ENCODE measurements at places on chromosomes 2 and 18.

GRCh38 chr2:188570370-188570769, 278.7 kb downstream of the GULP1 start:
- no peak for DNase-seq

- no peak for DNase-seq
Measured at GRCh38 chr2:5479265-5479928, 212.8 kb upstream of the SOX11 start.

DNA sequence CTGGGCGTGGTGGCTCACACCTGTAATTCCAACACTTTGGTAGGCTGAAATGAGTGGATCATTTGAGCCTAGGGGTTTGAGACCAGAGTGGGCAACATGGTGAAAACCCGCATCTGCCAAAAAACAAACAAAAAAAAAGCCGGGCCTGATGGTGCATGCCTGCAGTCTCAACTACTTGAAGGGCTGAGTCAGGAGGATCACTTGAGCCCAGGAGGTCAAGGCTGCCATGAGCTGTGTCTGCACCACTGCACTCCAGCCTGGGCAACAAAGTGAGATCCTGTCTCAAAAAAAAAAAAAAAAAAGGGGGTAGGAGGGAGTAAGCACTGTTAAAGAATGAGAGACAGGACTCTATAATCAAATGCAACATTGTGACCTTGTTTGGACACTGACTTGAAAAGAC, 54.6 kb downstream of the HDLBP start:
- no peak for DNase-seq

- no peak for DNase-seq
Measured at GRCh38 chr18:6370886-6371635, 43.6 kb downstream of the L3MBTL4 start.

DNA sequence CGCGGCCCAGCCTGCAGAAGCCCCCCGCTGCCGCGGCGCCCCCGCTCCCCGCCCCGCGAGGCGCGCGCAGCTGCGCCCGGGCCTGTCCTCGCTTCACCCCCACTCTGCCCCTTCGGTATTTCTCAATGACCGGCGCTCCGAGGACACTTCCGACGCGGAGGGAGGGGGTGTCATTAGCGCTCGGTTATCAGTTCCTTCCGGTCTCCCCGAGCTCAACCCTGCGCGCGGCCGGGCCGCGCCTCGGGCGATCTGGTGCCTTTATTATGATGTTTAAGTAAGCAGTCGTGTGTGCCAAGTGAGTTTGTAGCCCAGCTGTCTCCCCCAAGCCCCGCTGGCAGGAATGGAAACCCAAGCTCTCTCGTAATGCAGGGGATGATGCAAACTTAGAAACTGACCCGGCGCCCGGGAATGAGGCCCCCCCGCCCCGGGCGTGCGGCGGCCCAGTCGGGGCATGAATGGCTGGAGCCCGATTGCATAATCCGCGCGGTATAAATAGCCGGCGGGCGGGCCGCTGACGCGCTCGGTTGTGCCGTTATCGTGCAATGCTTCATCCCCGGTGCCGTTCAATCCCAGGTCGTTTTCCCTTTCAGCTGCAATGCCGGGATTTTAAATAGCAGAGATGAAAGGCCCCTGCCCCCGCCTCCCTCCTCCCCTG, 3.9 kb upstream of the SPRED2 start:
- no peak for DNase-seq

- DNase-seq: no peak
Measured at GRCh38 chr2:12606472-12607000, 110.2 kb upstream of the TRIB2 start.

DNA sequence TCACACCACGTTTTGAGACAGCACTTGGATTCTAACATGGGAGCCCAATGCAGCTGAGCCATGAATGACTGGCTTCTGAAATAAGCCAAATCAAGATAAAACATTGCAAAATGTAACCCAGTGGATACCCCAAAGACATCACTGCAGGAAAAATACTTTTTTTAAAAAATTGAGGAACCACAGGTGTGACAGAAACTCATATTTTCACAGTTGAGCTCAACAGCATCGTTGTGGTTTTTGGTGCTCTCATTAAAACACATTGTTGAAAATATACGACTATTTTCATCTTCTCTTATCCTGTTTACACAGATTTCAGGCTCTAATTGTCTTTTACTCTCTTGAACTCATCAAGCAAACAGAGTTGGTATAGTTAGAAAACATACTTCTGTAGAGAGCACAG, 429.3 kb upstream of the VRK2 start:
- no peak for DNase-seq

DNA sequence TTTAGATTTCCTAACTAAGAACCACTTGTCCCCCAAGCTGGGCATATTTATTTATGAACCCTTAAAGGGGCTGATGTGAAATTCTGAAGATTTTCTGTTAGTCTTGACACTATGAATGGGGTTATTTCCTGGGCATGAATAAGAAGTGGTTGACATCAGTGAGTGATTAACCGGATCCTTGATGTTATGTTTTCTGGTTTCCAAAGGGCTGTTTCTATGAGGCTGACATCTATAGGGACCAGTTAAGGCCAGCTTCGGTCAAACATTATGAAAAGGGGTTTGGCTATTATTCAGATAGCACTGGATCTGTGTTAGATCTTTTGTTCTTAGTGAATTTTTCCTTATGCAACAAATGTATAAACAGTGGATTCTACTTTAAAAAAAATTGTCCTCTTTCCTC, 443.7 kb upstream of the SPRED2 start:
- DNase-seq: no peak

DNA sequence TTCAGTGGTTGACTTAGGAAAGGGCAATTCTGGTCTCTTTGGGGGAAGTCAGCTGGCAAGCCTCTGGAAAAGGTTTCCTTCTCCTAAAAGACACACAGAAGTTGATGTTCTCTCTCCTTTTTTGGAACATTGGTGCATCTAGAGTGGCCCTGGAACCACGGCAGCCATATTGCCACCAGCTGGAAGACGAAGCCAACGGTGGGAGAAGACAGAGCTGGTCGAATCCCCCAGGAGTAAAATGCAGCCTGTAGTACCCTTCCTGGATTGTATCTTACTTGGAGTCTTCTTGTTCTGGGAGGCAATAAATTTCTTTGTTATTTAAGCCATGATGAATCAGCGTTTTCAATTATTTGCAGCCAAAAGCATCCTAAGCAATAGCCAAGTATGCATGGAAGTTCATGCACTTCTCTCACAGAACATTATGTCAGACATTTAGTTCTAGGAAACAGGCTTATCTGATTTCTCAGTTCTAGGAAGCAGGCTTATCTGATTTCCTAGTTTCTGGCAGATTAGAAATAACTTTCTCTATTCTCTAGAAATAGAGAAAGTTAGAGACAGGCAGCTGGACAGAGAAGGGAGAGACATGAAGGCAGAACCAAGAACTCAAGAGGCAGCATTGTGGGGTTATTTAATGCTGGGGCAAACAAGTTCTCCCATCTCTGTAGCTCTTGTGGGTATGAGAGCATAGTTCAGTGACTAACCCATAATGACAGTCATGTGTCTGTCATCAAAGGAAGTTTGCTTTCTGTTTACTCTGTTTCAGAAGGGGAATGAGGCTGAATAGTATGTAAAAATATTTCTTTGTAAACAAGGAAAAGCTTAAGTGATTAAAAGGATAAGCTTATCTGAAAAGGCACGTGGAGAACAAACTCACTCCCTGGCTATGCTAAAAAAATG, 40.5 kb upstream of the NABP1 start:
- DNase-seq: no peak

DNA sequence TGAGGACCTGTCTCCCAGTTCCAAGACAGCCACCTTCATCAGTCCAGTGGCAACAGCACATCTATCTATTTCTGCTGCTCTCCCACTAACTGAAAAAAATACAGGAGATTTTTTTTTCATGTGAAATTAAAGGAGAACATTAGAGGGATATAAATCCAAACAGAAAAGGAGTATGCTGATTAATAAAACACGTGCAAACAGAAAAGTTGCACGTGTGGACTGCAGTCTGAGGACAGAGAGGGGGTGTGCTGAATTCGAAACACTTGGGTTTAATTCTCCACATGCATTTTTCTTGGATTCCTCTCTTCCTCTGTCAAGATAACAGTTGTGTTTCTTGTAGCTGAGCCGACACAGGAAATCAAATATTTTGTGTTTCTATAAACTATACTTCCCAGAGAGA, 113.4 kb downstream of the CYRIA start:
- DNase-seq: no peak

DNA sequence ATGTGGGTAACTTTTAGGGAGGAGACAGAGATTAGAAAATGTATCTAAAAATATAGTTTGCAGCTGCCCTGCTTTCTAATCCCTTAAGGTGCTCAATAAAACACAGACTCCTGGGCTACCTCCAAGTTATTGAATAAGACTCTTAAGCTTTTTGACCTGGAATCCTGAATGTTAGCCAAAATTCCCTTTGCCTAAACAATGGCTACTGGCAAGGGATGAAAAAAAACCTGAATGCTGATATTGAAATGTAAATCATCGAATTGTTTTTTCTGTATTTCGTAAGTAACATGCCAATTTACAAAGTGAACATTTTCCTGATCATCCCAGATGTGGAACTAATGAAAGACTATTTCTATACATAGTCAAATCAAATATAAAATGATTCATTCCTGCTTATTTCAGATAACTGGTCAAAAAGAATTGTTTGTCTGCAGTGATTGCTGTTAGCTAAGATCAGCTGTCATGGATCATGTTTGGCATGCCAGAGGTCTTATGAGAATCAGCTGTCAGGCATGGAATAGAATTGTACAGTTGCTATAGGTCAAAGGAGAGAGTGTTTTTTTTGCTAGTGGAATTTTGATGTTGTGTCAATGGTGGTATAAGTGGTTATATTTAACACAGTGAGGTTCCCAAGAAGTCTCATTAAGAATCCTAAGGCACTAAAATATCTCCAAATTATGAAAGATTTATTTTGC, 363.6 kb upstream of the CWC22 start:
- DNase-seq: no peak

DNA sequence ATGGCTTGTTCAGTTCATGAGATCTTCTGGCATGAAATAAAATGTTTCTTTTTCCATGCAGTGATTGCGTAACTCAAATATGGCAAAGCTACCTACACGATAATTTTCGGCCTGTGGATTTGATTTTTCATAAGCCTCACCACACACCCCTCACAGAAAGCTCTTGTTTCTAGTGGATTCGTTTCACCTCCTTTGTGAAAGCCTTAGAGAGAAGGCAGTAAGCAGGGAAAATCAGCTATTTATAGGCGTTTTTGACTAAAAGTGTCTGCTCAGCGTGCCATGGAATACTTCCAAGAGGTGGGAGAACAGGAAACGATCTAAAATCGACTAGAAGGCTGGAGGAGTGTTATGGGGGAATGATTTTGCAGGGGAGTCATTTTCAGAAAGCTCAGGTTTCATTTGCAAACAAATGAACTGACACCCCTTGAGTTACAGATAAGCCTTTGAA, 417.9 kb downstream of the TGIF1 start:
- no peak for DNase-seq

DNA sequence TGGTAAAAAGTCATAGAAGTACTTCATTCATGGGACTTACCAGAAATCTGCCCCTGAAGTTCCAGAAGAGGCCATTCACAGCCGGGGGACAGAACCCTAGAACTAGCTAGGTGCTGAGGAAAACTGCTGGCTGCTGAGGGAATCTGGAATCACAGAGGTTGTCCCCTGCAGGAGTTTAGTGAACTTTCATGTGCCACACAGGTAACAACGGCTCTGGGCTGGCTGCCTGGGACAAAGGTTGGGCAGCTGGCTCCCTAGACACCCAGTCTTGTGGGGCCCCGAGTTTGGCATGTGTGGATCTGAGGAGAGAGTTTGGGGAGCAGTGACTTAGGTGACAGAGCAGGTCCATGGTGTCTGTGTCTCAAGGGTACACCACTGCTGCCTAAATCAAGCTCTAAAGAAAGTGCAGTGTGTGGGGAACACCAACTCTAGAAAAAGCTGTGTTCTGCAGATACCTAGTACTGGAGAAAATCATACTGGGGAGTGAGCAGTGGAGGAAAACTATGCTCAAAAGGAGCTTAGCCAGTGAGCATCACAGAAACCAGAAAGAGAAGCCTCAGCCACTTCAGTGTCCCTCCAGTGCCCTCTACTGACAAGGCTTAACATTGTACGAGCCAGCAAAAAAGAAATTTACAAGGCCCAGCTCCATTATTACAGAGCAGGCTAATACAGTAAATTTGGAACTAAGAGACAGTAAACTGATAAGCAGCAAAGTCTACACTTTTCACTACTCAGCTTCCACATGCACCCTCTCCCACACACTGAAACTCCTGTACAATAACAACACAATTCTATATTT, 15.2 kb downstream of the GALNT3 start:
- no peak for DNase-seq

DNA sequence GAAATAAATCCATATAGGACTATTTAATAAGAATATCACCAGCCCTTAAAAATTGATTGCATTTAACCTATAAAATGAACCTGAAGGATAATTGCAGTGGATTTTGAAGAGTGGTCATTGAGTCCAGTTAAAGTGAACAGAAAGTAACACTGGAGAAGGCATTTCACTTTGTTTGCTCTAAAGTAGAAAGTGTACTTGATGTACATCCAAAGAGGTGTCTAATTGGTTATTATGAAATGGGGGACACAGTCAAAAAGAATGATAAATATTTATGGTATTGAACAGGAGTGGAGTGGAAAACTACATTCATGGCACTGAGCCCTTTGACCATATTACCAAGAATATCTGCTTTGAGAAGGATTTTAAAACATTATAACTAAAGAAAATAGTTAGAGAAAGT, 28.2 kb upstream of the MAP2 start:
- no peak for DNase-seq

DNA sequence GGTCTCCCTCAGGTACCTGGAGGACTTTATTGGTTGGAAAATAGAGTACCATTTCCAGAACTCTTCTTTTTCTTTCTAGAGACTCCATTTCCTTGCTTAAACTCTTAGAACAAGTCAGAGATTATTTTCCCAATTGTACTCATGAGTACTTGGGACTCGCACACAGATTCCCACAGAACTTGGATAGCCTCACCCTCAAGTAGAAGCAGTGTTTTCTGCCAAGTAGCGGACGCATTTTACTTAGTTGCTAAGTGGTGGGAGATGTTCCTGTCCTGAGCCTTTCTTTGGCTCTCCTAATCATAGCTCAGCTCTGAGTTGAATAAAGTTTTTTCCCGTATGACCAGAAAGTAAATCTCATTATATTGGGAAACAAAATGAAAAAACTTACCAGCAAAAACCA, 17.2 kb downstream of the SLC30A3 start:
- DNase-seq: no peak

DNA sequence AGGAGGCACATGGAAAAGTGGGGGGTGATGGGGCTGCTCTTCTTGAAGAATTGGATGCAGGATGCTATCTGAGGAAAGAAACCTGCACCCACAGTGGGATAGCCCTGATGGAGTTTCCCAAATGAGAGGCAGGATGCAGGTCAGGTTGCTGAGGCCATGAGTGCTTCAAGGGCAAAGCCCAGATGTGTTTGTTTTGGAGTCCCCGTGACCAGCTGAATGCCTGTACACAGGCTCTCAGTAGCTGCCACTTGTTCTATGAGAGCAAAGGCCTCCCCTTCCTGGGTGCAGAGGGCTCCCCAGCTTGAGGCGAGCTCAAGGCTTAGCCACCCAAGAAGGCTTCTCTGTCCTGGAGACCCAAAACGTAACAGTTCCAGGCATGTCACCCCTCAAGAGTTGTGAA, 192.7 kb downstream of the SEPTIN10 start:
- DNase-seq: no peak

GRCh38 chr18:13036622-13037320, 45.6 kb downstream of the CEP192 start:
- no peak for DNase-seq

All from stimulated activated CD8-positive, alpha-beta memory T cell treated with anti-CD3 and anti-CD28 coated beads, Interleukin-4, amount 100 ng/mL, for 4 hours (primary cell).